Transverse colon (tissue), 4 donors: ENCODE measurements at places on chromosomes 2 and 18.

GRCh38 chr2:71844967-71845366 lies 302.7 kb downstream of the CYP26B1 start:
- no peak for DNase-seq

GRCh38 chr2:213021971-213022899 lies 129.2 kb downstream of the IKZF2 start:
- DNase-seq = no peak

GRCh38 chr2:6909431-6910385 lies 7.5 kb upstream of the RNF144A start:
- DNase-seq = no peak

DNA sequence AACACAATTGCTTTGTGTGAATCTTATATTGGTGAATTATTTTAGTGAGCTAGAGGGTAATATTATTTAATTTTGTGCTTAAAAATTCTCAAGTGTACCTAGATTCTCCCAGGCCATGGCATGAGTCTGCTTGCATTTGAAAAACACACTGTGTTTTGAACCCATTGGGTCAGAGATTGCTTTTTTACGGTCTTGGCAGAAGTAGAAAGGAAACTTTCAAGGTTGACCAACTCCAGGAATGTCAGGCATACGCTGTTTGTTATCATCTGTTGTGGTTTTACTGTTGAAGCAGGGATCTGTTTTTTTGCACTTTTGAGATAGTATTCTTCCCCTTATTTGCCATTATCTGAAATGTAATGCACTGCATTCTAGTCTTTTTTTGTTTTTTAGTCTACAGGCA lies 377.4 kb downstream of the RPRM start:
- no peak for DNase-seq

- no peak for DNase-seq
These were observed 40.9 kb downstream of the PDK1 start for GRCh38 chr2:172596776-172597175.

GRCh38 chr2:101241158-101241557 lies 11.5 kb upstream of the CNOT11 start:
- no peak for DNase-seq

DNA sequence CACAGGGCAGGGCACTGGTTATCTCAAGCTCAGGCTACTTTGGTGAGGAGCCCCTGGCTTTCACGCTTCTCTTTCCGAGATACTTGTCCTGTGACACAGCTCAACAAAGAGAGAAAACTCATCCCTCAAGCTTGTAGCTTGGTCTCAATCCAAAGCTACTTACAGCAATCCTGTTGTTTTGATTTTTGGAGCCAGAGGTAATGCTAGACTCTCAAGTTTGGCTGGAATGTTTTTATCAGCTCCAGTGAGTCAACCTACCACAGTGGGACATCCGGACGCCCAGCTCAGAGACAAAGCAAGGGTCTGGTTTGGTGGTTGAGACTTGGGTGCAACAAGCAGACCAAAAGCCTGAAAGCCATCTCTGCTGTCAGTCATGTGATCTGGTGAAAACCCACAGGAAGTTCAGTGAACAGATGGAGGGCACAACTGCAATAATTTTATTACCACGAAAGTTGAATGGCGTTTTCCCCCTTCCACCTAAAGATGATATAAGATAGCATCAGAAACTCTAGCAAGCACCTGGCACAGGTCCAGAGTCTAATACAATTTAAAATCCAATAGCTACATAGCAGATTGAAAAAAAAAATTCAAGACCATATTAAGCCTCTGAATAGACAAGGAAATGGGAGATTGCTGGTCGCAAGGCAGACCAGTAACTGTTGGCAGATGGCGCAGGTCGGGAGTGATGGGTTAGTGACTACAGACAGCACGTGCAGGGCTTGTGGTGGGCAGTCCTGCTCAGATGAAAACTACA lies 102.3 kb upstream of the SMAD7 start:
- no peak for DNase-seq

DNA sequence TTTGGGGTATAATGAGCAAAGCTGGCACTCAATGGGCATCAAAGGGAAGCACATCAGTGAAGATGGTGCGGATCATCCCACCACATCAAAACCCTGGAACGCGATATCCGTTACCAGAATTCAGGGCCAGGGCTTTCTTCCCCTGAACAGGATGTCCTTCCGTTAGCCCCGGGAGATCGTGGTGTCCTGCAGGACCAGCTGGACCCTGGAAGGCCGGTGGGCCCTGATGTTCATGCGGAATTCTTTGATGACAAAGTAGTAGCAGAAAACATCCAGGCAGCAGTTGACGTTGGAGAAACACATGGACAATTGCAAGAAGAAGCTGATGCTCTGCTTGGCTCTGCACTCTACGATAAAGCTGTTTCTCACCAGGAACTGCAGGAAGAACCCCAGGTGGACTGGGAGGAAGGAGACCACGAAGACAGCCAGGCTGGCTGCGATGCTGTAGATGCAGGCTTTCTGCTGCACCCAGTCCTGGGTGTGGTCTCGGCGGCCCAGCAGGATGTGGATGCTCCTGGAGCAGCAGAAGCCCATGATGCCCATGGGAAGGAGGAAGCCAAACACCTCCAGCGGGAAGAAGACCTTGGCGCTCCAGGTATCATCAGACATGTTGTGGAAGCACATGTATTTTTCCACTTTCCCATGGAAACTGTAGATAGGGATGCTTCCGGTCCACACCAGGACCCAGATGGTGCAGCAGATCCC lies 15.0 kb downstream of the GPR55 start:
- peak; percentile 3 for DNase-seq

- no peak for DNase-seq
These were observed 32.3 kb upstream of the VWC2L start for GRCh38 chr2:214378455-214379103.

GRCh38 chr2:47037678-47038077 lies 117.4 kb downstream of the STPG4 start:
- no peak for DNase-seq

- DNase-seq = no peak
These were observed 10.2 kb downstream of the RSAD2 start for GRCh38 chr2:6887751-6888192.

GRCh38 chr2:129711816-129712675 lies 267.4 kb upstream of the RAB6C start:
- no peak for DNase-seq

DNA sequence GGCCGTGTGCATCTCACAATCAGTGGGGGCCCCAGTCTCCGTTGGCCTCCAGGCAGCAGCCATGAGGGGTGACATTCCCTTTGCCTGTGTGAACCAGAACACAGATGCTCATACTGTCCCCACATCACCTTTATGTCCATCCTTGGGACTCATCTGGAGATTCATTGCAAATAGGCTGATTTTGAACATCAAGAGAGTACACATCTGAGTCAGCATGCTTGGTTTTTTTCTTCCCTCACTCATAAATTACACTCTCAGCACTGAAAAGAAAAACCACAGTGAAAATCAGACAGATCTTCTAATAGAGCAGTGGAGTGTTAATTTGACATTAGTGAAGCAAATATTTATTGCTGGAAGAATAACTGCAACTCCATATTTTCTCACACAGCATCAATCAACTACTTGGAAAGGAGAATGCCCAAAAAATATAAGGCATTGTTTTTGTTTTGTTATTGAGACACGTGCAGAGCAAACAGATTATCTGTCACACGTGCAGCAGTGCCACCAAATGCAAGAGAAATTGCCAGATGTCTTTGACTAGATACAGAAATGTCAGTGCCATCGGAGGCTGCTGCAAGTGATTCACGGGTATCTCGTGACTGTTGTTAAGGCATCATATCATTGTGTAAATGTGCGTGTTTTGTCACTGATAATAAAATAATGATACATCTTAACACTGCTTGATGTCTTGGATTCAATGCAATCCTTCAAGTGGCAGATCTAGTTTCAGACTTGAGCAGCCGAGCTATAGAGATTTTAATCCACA lies 10.9 kb downstream of the APCDD1 start:
- no peak for DNase-seq

DNA sequence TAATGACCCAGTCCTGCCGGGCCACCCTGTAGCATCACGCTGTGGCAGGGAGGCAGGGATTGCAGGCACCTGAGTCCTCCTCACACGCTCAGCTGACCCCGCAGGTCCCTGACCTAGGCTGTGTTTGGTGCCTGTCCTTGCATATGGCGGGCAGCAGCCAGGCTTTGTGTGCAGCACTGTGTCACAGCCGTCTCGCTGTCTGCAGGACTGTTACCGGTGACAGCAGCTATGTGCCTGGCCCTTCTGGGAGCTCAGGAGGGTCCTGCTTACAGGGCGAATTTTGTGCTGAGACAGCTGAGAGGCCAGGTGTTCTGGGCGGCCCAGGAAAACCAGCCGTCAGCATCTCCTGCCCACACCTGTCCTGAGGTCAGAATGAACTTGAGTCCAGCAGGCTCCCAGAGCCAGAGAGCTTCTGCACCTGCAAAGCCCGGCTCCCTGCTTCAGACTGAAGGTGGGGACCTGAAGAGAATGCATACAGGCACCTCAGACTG lies 10.4 kb upstream of the ARID5A start:
- no peak for DNase-seq

GRCh38 chr2:65420712-65421431 lies 11.5 kb downstream of the SPRED2 start:
- DNase-seq = peak; percentile 31

DNA sequence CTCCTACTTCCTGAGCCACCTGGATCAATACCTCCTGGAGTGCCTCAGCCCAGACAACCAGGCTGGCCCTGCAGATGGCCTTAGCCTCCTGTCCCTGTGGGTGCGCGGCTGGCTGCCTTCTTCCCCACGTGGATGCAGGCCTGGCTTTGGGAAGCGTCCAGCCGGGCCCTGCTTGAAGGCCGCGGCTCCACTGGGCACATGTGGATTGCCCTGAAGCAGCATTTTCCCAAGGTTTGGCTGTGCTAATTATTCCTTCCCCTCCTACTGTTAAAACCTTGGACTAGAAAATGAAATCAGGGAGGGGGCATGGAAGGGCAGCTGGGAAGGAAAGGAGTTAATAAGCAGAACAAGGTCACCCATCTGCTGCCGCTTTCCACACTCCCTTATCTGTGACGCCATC lies 143.0 kb upstream of the GATA6 start:
- DNase-seq = no peak

DNA sequence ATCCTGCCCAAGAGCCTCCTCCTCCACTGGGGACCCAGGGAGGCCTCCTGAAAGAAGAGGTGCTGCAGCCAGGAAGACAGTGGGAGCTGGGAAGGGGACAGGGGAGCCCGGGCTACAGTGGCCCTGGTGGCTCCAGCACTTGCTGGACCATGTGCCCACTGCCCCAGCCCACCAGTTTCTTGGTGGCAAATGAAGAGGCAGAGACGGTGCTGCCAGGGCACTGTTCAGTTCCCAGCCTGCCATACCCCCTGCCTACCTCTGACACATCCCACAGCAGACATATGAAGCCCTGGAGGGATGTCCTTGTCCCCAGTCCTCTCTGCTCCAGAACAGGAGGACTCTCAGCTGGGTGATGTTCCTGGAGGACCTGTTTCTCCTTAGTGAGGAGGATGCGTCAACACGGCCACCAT lies 3.7 kb downstream of the RAMP1 start:
- no peak for DNase-seq

DNA sequence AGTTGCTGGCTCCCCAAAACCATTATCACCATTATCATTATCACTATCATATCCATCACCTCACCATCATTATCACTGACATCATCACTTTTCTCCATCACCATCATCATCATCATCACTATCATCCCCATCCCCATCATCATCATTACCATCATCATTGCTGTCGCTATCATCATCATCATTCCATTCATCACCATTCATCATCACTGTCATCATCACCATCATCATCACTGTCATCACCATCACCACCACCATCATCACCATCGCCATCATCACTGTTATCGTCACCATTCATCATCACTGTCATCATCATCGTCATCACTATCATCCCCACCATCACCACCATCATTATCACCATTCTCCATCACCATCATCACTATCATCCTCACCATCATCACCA lies 9.0 kb downstream of the HPCAL1 start:
- no peak for DNase-seq

- DNase-seq = peak; percentile 54
These were observed 22.2 kb upstream of the ITSN2 start for GRCh38 chr2:24382363-24383073.

DNA sequence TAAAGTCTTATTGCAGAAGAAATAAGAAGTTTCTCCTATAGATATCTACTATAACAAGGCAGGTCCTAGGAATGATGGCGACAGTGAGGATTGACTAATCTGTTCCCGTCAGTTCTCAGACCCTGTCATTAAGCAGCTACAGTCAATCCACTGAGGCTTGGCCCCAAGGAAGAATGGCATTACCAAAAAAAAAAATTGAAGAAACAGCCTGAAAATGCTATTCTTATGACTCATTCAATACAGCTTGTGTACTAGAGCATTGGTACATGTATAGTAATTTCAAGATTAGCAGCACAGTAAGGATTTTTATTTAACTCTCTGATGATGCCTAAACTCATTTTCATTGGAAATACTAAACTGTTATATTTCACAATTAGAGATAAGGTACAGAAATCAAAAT lies 1096.1 kb upstream of the NXPH2 start:
- DNase-seq = no peak

GRCh38 chr18:52678551-52678950 lies 338.6 kb downstream of the DCC start:
- DNase-seq = no peak

- no peak for DNase-seq
These were observed 5.0 kb downstream of the ACTR2 start for GRCh38 chr2:65232636-65233035.

DNA sequence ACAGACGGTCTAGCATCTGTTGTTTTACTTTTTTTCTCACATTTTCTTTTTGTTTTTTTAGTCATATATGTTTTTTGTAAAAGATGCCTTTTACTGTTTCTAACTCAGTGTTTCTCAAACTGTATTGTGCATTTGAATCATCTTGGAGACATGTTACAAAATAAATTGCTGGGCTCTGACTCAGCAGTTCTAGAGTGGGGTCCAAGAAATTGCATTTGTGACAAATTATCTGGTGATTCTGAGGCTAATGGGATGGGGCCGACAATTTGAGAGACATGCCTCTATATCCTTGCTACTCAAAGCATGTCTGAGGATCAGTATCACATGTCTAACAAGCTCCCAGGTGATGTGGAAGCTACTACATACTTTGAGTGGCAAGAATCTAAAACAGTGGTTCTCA lies 478.8 kb downstream of the PLCL1 start:
- DNase-seq = no peak

DNA sequence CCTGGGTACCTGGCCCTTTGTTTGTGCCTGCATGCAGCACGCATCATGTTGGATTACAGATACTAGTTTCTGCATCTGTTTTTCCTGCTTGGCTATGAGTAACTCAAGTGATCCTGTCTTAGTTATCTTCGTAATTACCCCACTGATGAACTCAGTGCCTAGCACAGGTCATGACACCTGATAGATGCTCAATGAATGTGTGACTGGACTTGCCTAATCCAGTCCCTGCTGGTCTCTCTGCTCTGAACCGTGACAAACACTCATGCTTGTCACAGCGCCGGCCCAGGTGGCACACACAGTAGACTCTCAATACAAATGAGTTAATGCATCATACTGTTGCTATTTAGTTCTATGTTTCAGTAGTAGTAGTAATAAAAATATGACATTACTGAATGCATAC lies 31.2 kb upstream of the NTSR2 start:
- DNase-seq = no peak

GRCh38 chr2:204436230-204436629 lies 109.0 kb upstream of the PARD3B start:
- DNase-seq = no peak
